Neural progenitor cell (in vitro differentiated cells): ENCODE measurements at places on chromosomes 13 and 19. TPM values are rescaled to one million over a fixed set of nuclear protein-coding genes. Genes with fewer than 3 reads are reported as not detected.

- no peaks in the 10 kb centered on the region for H3K36me3 ChIP-seq
- H3K4me1 ChIP-seq = no peaks in the 10 kb centered on the region
- H3K4me3 ChIP-seq = no peak overlapping the region
- no peaks in the 10 kb centered on the region for H3K27me3 ChIP-seq
Observed at GRCh38 chr19:8617984-8618383, 7.5 kb upstream of the ADAMTS10 start.

GRCh38 chr19:53819861-53820260 lies 4.3 kb downstream of the NLRP12 start:
- no peak overlapping the region for H3K4me3 ChIP-seq
- no peaks in the 10 kb centered on the region for H3K36me3 ChIP-seq
- H3K27me3 ChIP-seq = no peaks in the 10 kb centered on the region
- no peak overlapping the region for H3K27ac ChIP-seq

DNA sequence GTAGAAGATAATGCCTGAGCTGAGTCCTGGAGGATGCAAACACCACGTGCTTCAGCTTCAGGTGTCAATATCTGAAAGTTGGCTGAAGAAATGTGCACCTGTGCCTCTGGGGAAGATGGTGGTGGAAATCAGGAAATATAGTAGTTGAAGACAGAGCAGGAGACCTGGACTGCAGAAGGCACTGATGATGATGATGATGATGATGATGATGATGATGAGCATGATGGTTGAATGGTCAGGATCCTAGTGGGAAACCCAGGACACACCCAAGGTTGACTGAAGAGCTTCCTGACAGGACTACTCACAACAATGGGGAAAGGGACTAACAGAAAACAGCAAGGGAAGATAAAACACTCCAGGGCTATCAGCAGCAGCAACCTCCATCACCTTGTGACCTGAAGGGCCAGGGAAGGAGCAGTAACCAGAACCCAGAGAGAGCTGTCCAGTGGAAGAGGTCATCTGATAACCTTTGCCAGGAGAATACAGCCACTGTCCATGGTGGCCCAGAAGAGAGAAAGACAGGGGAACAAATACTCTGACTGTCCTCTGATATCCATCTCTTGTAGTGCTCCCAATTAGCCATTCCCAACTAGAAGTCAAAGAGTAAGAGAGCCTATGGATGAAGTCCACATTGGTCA lies 170.3 kb downstream of the TSHZ3 start:
- DNase-seq = no peak
- H3K4me3 ChIP-seq = no peak overlapping the region
- H3K27ac ChIP-seq = no peak overlapping the region
- no peaks in the 10 kb centered on the region for H3K36me3 ChIP-seq
- no peaks in the 10 kb centered on the region for H3K27me3 ChIP-seq

- H3K27ac ChIP-seq = no peak overlapping the region
- no peak for DNase-seq
- no peak overlapping the region for H3K4me3 ChIP-seq
- H3K4me1 ChIP-seq = no peaks in the 10 kb centered on the region
- H3K27me3 ChIP-seq = no peaks in the 10 kb centered on the region
- no peaks in the 10 kb centered on the region for H3K36me3 ChIP-seq
Observed at GRCh38 chr13:102295316-102296048, 106.4 kb downstream of the FGF14 start.

- H3K4me1 ChIP-seq = peaks cover 18% of the 10 kb centered on the region
- DNase-seq = no peak
- no peaks in the 10 kb centered on the region for H3K27me3 ChIP-seq
- peak overlapping the region; percentile 52 for H3K4me3 ChIP-seq
- no peaks in the 10 kb centered on the region for H3K36me3 ChIP-seq
- H3K27ac ChIP-seq = no peak overlapping the region
Observed at GRCh38 chr19:48714759-48715675, 4.5 kb downstream of the MAMSTR start.

Gene CERS1
- 1.9 and 7.6 TPM in 2 replicates for total RNA-seq

Gene MCOLN1
- 6.6 and 7.1 TPM in 2 replicates for total RNA-seq
